NCI-H2029 treated with DMSO at 0.1 percent for 48 hours (cell line): ENCODE measurements at places on chromosomes 12 and 14.
A peak's percentile ranks its signal among the peaks of the same experiment; 100 is the strongest.

DNA sequence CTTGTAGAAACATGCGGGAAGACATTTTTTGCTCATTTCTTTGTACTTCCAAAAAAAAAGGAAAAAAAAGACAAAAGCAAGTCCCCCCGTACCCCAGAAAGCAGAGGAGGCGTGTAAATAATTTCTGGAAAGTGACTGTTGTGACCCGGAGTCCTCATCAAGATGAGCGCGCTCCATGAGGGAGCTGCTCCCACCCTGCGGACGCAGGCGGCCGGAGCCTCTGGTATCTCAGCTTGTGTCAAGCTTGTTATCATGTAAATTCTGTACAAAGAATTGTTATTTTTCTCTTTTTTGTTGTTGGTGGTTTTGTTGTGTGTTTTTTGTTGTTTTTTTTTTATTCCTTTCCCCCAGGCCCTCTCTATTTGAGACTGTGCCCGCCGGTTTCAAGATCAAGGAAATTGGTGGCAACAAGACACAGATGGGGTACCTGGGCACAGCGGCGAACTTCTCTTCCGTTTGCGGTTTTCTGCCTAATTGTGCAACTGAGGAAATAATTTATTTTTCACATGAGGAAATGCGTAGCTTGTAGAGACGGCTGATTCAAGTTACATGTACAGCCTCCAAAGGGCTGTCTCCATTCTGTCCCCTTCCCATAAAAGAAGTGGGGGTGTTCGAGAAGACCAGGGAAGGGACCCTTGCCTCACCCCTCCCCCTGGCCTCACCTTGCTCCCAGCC is 27.0 kb downstream of the HPD start:
- no peak for DNase-seq

DNA sequence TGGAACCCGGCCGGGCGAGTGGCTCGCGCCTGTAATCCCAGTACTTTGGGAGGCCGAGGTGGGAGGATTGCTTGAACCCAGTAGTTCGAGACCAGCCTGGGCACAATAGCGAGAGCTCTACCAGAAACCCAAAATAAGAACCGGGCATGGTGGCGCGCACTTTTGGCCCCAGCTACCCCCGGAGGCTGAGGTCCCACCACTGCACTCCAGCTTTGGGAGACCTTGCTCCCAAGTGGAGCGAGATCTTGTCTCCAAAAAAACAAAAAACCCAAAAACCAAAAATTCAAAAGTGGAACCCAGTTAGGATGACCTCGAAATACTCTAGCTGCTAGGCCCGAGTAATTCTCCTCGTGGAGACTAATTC is 769 bp upstream of the VTI1B start:
- DNase-seq, result no peak

DNA sequence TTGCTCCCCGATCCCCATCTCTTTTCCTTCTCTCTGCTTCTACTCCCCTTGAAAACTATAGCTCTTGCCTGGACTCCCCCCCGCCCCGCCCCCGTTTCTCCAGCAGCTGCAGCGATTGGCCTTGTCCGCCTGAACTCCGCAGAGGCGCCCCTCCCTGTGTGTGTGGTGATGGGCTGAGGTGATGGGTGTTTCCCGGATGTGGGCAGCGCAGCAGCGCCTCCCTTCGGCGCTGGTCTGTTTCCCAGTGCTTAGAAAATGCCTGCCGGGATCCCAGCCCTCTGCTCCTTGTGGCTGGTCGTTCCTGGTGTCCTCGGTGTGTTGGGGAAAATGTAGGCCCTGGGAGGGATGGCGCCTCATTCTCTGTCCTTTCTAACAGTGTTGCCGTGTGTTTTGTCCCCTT is 43.3 kb downstream of the GALNT8 start:
- no peak for DNase-seq

DNA sequence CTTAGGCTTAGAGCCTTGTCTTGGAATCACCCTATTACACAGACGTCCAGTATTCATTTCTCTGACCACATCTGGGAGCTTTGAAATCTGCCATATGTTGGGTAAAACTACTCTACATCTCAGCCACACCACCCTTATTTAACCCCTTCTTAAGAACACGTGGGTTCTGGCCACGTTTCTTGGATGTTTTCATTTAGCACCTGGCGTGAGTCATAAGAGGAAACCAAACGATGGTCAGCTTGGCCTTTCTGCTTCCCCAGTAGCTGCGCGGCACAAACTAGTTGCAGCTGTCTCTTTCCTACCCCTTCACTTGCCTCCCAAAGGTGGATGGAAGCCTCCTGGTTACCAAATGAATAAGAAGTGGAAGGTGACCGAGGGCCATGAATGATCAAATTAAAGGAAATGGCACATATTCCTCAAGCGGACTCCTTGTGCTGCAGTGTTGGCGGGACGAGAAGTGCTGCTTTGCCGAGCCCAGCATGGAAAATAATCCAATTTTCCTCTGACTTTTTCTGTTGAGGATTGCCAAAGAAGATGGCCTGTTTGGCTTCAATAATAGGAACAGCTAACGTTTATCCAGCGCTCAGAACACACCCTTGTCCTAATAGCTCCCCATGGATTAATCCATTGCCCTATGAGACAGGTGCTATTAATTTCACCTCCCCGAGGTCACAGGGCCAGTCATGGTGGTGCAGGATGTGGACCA is 154.1 kb downstream of the ZNF664 start:
- no peak for DNase-seq

- DNase-seq, result peak; percentile 60
These were observed 100.9 kb downstream of the DICER1 start for GRCh38 chr14:95056476-95056875.

DNA sequence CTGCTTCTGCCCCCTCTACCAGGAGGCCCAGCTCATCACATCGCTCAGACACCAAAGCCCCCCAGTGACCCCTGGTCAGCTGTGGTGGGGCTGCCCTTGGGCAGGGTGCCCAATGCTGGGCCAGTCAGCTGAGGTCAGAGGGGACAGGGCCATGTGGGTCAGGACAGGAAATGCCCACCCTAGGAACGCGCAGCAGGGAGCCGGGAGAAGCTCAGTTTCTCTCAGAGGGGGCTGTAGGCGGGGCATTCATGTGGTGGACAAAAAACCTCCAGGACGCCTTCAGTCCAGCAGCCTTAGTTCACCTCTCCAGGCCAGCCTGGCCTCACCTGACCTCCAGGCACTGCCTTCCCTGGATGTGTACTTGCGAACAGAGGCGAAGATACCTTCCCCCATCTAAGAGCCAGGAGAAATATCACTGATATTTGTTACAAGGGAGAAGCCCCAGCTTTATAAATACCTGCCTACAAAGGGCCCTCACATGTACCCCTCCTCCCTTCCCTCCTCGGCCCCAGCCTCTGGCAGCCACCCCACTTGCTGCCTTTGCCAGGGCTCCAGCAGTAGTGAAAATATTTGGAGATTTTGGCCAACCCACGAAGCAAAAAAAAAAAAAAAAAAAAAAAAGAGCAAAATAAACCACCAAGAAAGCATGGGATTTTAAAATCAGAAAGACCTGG is 41.9 kb upstream of the PLEKHG6 start:
- DNase-seq, result no peak

DNA sequence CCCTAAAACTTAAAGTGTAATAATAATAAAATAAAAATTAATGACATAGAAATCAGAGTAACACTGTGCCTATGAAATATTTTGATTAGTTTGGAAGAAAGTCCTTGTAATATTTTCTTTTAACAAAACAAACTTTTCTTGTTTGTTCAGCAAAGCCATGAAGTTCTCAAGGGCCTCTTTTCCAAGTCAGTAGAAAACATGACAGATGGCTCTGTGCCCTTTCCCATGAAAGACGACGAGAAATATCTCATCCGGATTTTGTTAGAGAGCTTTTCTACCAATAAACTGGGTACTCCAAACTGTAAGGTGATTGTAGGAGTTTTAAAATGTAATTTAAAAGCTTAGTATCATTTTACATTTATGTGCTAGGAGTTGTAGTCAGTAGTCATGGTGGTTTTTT is 54.5 kb upstream of the ASPG start:
- no peak for DNase-seq

- DNase-seq, result no peak
These were observed 36.6 kb downstream of the NID2 start for GRCh38 chr14:52032204-52032801.

GRCh38 chr14:88901189-88901588 is 76.7 kb downstream of the TTC8 start:
- DNase-seq, result no peak

DNA sequence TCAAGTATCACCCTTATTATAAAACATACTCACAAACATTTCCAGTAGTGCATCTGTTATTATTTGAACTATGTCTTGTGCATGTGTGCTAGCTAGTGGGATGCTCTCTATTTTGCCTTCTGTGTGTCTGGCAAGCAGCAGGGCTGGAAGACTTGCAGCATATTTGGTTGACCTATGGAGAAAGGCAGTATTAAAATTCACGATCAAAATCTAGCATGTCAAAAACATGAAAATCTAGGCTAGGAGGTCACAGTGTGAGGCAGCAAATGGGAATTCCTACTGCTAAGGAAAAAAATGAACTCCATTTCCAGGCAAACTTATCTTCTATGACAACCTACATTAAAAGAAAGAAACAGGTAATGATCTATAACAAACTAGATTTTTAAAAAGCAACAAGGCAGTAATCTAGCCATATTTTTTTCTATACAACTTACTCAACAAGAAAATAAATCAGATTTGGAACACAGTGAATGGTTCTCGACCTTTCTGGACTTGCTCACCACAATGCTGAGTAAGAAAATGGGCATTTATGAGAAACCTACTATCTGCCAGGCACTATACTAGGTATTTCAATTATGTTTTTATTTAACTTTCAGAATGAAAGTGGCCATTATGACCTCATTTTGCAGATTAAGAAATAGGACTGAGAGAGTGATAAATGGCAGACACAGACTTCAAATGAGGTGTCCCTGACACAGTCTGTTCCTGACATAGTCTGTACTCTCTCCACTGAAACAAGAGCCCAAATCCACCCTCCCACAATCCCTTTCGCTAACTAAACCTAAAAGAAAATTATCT is 96.8 kb downstream of the TXNDC16 start:
- no peak for DNase-seq

- DNase-seq, result no peak
These were observed 69.8 kb downstream of the EML1 start for GRCh38 chr14:99863059-99863458.

- no peak for DNase-seq
These were observed 147.9 kb upstream of the RFLNA start for GRCh38 chr12:124147027-124147426.

GRCh38 chr12:51579321-51579850 is 11.6 kb upstream of the SCN8A start:
- no peak for DNase-seq

DNA sequence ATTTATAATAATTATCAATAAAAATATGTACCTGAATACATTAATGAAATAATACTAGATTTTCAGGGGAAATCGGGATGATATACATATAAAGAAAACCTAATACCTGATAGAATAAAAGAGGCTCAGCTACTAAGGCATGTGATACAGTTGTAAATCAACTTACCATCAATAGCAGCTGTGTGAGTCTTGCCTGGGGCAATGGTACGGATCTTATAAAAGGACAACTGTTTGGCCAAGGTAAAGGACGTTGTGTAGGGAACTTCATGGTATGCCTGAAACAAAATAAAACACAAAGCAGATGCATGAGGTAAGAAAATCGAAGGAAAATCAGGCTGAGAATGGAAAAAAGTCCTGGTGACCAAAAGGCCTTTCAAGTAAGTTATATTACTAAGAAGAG is 25.4 kb downstream of the NEK9 start:
- DNase-seq, result no peak

DNA sequence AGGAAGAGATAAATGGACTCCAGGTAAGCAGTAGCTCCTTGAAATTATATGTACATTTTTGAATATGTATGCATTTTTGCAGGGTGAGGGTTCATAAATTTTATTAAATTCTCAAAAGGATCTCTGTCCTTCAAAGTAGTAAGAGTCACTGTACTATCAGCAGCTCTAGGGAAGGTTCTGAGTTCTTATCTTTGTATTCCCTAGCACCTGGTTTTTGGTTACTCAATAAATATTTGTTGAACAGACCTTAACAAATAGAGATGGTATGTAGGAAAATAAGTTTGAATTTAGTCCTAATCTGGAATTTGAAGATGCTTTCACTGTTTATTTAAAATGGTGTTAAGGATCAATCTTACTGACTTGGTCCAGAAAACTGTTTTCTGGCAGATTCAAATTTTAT is 18.3 kb downstream of the LEMD3 start:
- DNase-seq, result no peak

DNA sequence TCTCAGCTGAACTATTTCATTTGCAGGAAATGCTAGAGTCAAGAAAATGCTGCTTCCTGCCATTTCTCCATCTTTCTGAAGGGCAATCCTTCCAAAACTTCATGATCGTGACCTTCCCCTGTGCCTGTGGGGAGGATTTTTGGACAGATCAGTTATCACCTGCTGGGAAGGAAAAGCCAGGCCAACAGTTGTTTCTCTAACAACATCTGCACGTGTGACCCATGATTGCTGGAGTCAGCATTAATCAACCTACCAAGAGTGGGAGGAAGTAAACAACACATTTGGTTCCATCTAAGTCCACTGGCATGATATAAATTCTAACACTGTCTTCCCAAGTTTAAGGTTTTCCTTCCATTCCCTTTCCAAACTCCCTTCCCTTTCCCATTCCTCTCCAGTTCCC is 172.7 kb downstream of the APAF1 start:
- no peak for DNase-seq

GRCh38 chr12:127107744-127108143 is 1159.2 kb upstream of the TMEM132C start:
- no peak for DNase-seq

DNA sequence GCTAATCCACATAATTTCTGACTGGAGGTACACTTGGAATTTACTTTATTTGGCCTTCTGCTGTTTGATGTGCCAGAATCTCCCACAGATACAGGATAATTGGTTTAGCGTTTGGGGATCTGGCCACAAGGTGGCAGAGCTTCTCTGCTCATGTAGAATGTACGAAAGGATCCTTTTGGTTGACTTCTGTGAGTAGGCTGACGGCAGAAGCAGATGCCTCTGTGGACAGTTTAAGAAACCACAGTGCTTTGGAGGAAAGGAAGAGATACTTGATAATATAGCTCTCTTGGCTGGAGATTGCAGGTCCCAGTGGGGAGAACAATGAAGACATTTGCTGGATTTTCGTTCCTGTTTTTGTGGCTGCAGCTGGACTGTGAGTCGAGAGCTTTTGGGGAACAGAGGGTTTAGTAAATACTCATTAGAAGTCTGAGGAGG is 75.3 kb upstream of the OR4E1 start:
- no peak for DNase-seq

- DNase-seq, result no peak
These were observed 1.2 kb downstream of the GLT8D2 start for GRCh38 chr12:104048811-104049210.

DNA sequence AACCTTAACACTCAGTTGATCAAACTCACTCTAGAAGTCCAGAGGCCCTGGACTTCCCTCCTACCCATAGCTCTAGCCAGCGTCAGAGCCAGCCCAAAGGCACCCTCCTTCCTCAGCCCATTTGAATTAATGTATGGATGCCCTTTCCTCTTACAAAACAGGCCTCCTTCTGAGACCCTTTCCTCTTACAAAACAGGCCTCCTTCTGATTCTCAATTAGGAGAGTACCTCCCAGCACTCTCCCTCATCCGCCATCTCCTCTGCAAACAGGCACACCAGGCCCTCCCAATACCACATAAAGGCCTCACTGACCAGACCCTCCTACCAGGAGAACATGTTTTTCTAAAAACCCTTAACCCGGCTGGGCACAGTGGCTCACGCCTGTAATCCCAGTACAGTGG is 65.7 kb downstream of the MOK start:
- DNase-seq, result no peak

GRCh38 chr12:19138956-19139355 is 9.4 kb downstream of the PLEKHA5 start:
- DNase-seq, result no peak
